HT1080 (cell line): ENCODE measurements at places on chromosomes 1 and 21.
A peak's percentile ranks its signal among the peaks of the same experiment; 100 is the strongest.

- no peak for DNase-seq
Observed at GRCh38 chr1:33886496-33886895, 22.6 kb downstream of the HMGB4 start.

DNA sequence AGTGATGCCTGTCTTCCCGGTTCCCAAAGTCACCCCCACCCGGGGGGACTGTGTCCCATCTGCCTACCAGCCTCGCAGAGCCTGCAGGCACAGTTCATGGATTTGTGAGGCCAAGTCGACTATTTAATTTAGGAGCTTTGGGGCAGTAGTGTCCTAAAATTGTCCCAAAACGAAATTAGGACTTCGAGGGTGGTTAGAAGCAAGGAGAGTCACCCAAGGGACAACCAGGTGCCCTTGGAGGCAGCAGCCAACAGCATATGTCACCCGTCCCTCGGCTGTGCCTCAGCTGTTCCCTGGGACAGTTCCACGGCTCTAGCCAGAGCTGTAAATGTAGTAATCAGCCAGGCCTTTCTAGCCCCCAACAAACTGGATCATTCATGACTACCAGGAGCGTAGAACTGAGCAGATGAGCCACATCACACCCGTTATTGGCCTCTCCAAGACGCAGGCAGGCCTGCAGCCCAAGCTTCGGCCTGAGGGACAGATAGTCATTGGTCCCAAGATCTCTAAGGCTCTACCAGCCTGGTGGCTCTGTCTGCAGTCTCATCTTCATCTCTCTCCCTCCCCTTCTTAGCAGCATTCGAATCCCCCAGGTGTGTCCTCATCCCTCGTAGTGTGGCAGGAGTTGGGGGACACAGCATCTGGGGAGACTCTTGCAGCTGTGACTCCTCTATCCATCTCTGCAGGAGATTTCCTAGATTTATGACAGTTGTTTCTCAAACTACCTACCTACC lies 2.9 kb downstream of the PAX7 start:
- DNase-seq: no peak

- DNase-seq: no peak
Observed at GRCh38 chr1:151069103-151069486, 1.5 kb upstream of the GABPB2 start.

DNA sequence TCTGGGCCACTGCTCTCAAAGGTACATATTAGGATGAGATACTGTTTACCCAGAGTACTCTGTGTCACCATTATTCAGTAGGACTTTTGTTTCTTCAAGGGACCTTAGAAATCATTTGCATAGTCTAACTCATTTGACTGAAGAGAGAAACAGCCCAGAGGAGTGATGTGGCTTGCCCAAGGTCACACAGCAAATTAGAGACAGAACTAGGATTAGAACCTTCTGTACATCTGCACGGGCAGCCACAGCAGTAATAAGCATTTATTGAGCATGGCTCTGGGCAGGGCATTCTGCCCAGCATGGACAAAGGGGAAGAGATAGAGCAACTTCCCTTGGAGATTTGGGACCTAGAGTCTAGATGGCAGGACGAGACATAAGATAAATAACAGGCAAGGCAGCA lies 5.7 kb upstream of the NHLH1 start:
- DNase-seq: no peak

- no peak for DNase-seq
Observed at GRCh38 chr1:13813398-13814012, 113.5 kb downstream of the PRDM2 start.

- peak; percentile 55 for DNase-seq
Observed at GRCh38 chr1:22053017-22053860, 730 bp downstream of the CDC42 start.

- DNase-seq: peak; percentile 46
Observed at GRCh38 chr1:101188331-101188730, 48.5 kb upstream of the S1PR1 start.

- DNase-seq: no peak
Observed at GRCh38 chr1:52323731-52324130, 42.3 kb downstream of the CC2D1B start.

DNA sequence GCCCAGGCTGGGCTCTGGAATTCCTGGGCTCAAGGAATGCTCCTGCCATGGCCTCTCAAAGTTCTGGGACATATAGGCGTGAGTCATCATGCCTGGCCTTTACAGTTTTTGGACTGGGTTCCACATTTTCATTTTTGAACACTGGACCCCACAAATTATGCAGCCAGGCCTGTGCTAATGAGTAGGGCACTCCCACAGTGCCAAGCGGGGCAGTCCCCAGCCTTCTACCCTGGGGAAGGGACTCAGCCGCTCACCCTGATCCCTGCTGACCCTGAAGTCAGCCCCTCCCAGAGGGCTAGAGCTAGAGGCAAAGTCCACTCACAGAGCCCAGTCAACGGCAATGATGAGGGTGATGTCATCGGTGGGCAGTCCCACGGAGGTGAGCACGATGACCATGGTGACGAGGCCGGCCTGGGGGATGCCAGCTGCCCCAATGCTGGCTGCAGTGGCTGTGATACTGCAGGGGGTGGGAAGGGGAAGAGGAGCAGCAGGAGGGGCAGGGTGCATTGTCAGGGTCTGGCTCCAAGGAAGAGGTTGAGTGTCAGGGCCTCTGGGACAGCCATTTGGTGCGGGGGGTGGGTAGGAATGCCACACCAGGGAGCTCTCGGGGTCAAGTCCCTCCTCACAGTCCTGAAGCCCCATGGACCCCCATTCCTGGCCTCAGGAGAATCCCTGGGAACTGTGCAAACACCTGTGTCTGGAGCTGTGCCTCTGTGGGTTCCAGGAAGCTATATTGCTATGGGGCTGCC lies 27.6 kb downstream of the PODN start:
- no peak for DNase-seq

GRCh38 chr1:13753636-13754402 lies 53.8 kb downstream of the PRDM2 start:
- DNase-seq: no peak

DNA sequence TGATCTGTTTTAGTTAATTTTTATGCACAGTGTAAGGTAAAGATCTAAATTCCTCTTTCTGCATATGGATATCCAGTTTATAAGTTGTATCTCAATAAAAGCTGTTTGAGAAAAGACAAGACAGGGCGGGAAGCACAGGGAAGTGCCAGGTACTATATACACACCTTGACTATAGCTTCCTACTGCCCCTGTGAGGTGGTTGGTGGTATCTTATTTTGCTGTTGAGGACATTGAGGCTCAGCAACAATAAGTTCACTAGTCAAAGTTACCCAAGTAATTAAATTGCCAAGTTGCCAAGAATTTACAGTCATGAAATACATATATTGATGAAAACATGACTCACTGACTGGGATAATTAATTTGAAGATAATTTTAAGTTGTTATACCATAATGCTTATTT lies 109.1 kb downstream of the CD247 start:
- DNase-seq: no peak

DNA sequence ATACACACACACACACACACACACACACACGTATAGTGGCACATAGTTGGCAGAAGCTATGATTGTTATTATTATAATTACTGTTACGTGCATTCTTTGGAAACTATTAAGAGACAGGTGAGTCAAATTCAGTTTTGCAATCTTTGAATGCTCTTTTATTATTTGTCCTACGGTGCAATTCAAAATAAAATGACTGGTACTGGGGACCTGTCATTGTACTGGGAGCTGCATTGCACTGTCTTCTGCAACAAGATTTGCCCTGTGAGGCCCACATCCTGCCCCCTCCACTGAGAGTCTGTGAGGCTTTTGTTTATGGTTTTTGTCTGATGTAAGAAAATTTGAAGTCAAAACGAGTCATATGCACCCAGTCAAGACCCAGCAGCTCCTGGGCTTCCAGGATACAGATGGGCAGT lies 1.9 kb downstream of the LY9 start:
- DNase-seq: no peak

- peak; percentile 85 for DNase-seq
Observed at GRCh38 chr1:31182352-31182751, 57.3 kb downstream of the NKAIN1 start.

DNA sequence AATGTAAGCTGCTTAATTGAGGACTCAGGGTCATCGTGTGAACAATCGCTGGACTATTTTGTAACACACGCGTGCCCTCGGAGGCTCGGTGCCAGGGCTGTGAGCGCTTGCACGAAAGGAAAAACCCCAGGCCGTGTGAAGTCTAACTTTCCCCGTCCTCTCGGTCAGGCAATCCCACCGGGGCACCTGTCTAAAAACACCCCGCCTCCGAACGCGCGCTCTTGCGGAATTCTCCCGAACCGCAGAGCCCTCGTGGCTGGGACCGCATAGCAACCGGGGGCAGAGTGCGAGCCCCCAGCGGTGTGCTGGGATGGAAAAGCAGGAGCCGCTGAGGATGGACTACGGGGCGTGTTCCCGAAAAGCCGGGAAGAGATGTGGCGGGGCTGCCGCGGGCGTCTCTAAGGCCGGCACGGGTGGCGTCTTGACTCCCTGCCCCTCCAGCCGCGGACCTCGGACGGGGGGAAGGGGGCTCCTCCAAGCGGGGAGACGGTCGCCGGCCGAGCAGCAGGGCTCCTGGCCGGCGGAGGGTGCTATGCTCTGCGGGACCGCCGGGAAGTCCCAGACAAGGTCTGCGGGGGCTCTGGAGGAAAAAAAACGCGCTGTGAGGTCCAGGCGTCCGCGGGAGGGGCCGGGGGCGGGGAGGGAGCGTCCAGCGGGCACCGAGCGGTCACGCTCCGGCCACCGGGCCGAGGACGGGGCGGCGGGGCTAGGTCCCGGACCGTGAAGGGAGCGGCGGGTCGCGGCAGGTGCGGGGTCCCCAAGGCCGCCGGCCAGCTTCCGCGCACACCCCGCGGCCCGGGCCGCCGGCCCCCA lies 936 bp downstream of the ZBTB21 start:
- DNase-seq: peak; percentile 29

- no peak for DNase-seq
Observed at GRCh38 chr21:35529171-35529863, 480.2 kb upstream of the RUNX1 start.

GRCh38 chr1:3955196-3955772 lies 55.2 kb upstream of the C1orf174 start:
- DNase-seq: no peak

DNA sequence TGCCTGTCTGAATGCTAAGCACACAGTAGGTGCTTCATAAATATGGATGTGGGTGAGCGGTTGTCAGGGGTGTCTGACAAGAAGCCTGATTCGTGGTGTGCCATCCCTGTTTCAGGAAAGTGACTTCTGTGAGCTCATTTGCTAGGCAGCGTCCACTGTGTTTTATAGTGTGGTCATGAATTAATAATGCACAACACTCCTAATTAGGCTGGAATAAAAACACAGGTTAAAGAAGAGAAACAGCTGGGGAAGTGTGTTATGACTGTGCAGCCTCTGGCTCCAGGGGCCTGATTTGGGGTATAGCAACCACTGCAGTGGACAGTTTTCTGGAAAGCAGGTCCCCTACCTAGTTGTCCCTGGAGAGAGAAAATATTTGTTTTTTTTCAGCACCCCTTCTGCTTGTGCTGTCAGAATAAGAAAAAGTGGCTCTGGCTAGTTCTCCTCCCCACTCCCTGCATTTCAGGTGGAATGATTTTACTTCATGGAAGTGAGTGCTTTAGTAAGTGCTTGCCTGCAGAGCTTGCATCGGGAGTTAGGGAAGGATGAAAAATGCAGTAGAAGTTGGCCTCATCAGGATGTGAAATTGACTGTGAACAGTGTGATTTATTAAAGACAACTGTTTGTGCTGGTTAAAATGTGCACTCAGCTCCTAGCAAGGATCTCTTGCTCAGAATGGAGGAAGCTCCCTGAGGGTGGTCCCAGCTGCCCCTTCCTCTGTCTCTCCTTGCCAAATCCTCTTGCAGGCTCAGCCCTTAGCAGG lies 333.8 kb downstream of the HHAT start:
- no peak for DNase-seq

DNA sequence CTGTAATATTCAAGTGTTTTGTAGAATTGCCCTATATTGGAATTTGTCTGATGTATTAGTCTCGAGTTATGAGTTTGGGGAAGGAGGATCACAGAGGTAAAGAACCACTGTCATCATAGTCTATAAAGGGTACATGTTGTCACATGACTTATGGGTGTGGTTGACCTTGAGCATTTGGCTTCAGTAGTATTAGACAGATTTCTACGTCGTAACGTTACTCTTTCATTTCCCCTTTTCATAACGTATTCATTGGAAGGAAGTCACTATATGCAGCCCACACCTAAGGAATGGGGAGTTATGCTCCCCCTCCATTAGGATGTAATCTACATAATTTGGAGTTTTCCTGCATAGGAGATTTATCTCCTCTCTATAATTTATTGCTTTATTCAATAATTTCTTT lies 110.1 kb upstream of the VAV3 start:
- DNase-seq: no peak

GRCh38 chr1:240027059-240027462 lies 64.6 kb upstream of the FMN2 start:
- peak; percentile 61 for DNase-seq

- no peak for DNase-seq
Observed at GRCh38 chr1:161781995-161782394, 15.9 kb downstream of the ATF6 start.

DNA sequence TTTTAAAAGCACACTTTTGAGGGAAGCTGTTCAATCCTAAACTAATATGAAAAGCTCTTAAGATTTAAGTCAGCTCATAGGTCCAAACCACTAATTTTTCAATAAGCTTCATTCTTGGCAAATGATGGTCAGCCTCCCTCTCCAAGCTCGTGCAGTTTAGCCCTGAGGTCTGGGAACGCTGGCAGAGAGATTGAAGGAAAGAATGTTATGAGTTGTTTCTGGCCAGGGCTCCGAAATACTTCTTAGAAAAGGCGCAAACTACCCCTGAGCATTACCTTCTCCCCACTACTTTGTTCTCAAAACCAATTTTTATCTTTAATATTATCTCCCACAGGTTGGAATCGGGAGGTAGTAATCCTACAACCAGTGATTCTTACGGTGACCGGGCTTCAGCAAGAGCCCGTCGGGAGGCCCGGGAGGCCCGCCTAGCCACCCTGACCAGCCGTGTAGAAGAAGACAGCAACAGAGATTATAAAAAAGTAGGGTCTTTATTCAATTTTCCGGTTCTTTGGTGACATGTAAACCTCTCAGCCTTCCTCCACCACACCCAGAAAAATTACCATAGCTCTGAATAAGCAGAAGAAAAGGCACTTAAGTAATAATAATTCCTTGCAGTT lies 147.7 kb downstream of the SYT2 start:
- DNase-seq: no peak

DNA sequence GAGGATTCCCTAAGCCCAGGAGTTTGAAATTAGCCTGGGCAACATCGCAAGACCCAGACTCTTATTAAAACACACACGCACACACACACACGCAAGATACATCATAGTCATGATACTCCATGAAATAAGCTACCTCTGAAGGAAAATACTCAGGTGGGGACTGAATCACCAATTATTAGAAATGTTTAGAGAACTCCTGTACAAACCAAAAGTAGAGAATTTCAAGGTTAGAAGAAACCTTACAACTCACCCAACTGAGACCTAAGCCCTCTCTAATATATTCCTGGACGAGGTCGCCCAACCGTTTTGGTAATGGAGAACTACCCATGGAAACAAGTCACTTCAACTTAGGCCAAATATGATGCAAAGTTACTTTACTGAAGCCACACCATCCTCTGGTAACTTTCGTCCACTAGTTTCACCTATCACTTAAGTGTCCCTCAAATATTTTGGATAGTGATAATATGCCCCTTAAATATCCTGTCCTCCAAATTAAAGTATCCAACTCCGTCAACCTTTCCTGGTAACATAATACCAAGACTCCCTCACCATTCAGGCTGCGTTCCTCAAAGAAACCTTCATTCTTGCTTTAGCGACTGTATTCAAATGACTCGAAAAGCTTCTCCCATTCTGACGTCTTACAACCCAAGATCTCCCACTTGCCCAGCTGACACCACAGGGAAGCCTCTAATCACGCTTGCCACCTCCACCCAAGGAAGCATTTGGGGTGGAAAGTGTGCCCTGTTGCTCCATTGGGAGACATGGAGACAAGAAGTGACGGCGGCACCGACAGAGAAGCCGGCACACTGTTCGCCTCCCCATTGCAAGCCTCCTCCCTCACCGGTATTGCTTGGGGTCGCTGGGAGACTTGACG lies 856 bp downstream of the NRDC start:
- peak; percentile 17 for DNase-seq
